Nephron progenitor cell (in vitro differentiated cells): ENCODE measurements at places on chromosomes 1 and 21.
A peak's percentile ranks its signal among the peaks of the same experiment; 100 is the strongest.

GRCh38 chr1:153866045-153866850, 56.5 kb downstream of the GATAD2B start:
- no peak for DNase-seq

DNA sequence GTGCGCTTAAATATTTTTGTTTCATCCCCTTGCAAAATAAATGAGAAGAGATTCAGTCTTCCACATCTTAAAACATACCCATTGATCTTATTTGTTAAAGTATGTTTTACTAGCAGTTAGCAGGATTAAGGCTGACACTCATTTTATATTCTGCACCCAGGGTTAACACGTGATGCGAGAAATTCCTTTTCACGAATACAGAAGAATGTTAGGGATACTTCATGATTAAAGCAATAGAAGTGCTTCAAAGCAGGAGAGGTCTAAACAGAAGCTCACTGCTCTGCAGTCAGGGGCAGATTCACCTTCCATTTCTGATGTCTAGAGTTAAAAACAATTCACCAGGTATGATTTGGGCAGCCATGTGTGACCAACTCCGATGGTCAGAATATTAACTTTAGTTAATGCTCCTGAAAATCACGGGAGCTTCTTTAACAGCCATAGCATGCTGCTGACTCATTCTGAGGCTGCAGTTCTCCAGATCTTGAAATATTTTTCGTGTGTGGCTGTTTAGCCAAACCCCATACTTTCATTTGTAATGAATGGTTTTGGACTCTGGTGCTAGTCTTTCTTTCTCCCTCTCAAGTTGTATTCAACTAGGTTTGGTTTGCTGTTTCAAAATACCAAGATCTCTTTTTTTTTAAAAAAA, 19.7 kb downstream of the BCAR3 start:
- no peak for DNase-seq

DNA sequence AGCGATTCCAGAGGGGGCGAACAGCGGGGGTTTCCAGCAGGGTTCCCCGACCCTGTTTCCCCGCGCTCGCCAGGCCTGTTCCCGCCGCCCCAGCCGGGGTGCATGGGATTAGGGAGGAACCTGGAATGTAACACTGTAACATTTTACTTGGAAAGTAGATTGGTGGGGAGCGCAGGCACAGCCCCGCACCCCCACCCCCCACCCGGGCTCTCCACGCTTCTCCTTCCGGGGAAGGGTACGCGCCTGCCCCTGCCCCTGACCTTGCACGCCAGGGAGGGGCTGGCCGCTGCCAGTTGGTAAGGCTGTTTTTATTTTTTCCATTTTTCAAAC, 427 bp downstream of the FAM3B start:
- DNase-seq = no peak

GRCh38 chr1:15029786-15030185, 123.8 kb upstream of the TMEM51 start:
- DNase-seq = no peak

DNA sequence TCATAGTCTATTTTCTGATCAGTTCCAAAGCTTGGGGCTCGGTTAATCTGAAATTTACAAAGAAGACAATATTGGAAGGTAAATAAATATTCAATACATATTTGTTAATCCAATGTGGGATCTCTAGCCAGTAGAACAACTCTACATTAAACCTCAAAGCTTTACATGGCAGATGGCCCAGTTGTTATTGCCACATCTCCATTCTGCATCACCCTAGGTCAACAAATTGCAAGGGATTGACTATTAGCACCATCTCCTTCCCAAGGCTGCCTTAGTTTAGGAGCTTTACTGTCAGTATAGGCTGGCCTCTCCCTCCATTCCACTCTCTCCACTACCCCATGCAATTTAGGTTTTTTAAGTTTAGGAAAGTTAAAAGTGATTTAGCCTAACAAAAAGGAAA, 69.7 kb downstream of the TTLL7 start:
- no peak for DNase-seq

DNA sequence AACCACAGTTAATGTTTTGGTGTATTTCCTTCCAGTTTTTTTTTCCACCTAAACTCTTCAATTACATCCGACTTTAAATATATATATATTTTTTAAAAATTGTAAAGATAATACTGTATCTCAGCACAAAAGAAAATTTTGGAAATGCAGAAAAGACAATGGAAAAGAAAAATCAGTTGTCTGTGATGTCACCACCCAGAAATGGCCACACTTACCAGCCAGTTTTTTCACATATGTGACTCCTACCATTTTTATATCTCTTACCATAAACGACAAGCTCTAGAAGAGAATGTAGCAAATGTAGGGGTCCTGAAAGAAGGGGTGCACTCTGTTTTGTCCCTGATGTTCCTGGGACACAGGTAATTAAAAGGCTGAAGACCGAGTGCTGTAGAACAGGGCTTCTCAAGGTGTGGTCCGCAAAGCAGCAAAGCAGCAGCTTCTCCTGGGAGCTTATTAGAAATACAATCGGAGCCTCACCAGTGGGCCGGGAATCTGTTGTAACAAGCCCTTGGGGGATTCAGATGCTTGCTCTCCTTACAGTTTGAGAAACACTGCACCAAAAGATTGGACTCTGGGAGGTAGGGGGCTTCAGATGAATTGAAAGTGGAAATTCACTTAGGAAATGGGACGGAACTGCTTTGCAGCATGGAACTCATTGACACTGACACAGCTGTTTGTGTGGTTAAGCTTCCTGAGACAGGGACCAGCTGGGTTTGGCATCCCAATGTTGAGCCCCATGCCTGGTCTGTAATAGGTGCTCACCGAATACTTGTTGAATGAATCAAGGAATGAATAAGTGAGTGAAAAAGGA, 44.1 kb downstream of the ALPL start:
- DNase-seq = no peak

GRCh38 chr21:44845418-44846223, 27.8 kb upstream of the SUMO3 start:
- peak; percentile 81 for DNase-seq

DNA sequence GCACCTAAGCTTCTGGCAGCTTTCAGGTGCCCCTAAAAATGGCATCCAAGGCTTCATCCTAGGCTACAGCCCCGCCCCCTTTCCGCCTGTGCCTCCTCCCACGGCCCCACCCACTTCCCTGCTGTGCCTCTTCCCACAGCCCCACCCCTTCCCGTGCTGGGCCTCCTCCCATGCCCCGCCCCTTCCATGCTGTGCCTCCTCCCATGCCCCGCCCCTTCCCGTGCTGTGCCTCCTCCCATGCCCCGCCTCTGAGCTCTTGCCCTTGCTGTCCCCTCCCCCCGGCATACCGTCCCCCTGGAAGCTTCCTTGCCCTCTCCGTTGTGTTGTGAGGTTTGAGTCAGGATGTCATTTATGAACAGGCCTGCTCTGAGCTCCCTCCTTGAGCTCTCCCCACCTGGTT, 228.5 kb upstream of the AJAP1 start:
- DNase-seq = peak; percentile 59

DNA sequence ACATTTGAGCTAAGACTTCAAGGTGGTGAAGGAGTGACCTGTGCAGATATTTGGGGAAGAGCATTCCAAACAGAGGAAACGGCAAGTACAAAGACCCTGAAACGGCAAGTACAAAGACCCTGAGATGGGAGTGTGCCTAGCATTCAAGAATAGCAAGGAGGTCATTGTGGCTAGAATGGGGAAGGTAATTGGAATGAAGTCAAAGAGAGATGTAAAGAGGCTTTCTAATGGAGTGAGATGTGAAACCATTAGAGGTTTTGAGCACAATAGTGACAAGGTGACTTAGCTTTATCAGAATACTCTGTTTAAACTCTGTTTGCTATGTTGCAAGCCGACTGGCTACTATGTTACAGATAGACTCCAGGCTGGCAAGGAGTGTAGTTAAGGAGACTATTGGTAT, 4.4 kb downstream of the CDC7 start:
- DNase-seq = no peak

DNA sequence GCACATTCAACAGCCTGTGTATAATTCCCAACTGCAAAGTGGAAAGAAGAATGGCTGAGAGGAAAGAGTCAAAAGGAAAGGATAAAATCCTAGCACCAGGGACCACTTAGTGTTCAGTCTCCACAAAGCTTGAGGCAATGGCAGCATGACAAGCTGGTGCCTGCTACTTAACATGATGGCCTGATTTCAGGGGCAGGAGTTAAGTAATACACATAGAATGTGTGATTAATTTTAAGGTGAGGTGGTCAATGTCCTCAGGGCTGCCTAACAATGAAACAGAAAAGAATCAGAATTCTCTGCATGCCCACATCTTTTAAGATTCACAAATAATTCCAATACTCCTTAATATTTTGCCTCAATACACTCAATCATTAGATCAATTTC, 8.9 kb downstream of the P3H1 start:
- no peak for DNase-seq

DNA sequence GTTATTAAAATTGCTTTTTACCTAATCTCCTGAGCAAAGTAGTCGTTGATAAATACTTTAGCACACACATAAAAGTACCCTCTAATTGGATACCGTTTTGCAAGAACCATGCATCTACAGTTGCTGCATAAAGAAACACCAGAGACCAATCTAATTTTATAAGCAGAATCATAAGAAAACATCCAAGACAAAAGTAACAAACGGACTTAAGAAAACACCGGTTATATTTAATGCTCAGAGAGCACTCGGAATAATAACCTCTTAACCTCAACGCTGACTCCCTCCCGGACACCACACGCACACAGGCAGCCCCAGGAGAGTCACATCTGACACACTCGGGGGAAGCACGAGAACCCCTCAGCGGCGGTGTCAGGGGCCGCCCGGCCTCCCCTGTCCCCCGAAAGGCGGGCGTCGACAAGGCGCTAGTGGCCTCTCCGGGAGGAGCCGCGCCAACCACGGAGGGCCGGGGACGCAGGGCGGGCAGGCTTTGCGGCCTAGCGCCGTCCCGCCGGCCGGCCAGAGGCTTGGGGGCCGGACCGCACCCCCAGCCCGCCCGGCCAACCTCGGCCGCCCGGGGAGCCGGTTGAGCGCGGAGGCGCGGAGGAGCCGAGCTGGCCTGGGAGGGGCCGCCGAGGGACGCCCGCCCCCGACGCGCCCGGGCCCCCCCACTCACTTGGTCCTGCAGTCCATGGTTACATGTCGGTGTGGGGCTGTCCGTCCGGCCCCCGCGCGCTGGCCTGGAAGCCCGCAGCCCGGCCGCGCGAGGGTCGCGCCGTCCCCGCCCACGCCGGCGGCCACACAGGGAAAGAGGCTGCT, 606 bp downstream of the DENND1B start:
- DNase-seq = peak; percentile 75

DNA sequence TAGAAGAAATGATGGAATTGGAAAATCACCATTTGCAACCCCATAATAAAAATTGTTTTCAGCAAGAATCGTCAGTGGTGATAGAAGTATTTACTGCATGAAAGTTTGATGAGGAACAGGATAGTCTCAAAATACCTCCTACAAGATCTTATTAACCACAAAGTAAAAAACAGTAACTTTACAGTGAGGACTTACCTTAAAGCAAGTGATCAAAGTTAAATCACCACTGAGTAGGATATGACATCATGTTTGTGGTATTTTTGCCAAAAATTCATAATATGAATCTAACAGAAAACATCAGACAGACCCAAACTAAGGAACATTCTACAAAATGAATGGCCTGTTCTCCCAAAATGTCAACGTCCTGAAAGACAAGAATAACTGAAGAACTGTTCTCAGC, 19.9 kb downstream of the ALDH9A1 start:
- DNase-seq = no peak

- DNase-seq = no peak
Measured at GRCh38 chr21:34129901-34130715, 56.7 kb downstream of the MRPS6 start.

DNA sequence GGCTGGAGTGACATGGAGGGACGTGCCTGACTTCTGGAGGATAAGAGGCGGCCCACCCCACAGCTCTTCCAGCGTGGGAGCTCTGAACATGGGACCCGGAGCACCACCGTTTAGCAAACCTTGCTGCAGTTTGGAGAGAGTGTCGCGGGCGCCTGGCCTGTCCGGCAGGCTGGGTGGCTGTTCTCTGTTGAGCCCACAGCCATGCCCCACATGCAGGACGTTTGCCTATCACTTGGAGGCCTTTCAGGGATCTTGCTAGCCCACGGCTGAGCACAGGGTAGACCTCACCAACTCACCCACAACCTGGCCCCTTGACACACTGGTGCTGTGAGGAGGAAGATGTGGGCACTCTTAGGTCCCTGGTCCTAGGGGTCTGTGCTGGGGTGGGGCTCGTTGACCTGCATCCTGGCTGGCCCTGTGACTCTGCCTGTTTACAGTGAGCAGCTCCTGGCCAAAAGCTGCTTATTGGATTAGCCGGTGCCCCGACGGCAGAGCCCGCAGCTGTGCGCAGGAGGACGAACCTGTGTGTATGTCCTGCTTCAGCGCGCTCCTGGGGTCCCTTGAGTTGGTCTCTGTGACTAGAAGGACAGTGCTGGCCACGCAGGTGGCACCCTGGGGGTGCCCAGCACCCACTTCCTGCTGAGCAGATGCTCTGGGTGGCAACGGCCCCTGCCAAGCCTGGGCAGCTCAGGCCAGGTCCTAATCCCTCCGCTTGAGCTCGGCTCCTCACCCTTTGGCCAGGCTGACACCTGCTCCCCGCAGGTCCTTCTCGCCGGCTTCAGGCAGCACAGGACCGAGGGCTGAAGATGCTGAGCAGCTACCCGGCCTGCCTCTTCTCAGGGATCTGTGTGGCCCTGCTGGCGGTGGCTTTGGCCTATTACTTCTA, 72.4 kb upstream of the TRAPPC10 start:
- DNase-seq = no peak

DNA sequence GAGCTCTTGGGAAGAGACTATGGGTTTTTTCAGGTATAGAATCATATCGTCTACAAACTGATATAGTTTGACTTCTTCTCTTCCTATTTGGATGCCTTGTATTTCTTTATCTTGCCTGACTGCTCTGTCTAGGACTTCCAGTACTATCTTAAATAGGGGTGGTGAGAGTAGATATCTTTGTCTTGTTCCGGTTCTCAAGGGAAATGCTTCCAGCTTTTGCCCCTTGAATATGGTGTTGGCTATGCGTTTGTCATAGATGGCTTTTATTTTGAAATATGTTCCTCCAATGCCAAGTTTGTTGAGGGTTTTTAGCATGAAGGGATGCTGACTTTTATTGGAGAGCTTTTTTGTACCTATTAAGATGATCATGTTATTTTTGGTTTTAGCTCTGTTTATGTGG, 170.3 kb downstream of the PTGER3 start:
- DNase-seq = no peak

DNA sequence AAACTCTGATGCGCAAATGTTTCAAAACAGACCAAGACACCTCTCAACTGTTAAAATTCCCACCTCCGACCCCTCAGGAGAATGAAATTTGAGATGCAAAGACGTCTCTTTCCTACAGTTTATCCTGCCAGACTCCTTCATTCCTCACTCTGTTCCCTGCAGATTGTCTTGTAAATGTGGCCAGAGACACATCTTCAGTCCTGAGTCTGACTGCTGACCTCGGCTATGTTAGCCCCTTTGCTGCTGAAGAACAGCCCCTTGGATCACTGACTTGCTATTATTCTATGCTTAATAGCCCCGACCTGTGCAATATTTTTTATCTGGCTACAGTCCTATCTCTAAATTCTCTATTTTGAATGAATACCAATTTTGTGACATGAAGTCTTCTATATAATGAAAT, 16.6 kb upstream of the ESRRG start:
- no peak for DNase-seq

GRCh38 chr1:155166471-155167165, 6.5 kb downstream of the KRTCAP2 start:
- peak; percentile 58 for DNase-seq
